ENCODE measurements at places on chromosomes 3 and 15.
A peak's percentile ranks its signal among the peaks of the same experiment; 100 is the strongest.

DNA sequence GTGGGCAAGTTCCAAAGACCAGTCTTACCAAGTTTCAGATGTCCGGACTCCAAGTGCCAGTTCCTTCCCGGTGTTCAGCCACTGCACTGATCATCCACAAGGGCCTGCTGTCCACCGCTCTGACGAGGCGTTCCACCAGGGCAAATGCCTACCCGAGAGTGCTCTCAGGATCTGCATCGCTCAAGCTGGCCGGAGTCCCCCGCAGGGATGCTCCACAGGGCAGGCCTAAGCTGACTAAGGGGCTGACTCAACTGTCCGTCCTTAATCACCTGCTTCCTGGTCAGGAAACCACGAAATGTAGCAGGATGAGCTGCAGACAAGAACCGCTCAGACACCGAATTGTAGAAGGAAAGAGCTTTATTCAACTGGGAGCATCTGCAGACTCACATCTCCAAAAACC is 341.6 kb downstream of the KCNH8 start:
- DNase-seq, result no peak

GRCh38 chr15:74123131-74123429 is 7.3 kb upstream of the ISLR2 start:
- no peak for DNase-seq

- no peak for DNase-seq
Measured at GRCh38 chr3:141934354-141934753, 57.9 kb downstream of the ATP1B3 start.

DNA sequence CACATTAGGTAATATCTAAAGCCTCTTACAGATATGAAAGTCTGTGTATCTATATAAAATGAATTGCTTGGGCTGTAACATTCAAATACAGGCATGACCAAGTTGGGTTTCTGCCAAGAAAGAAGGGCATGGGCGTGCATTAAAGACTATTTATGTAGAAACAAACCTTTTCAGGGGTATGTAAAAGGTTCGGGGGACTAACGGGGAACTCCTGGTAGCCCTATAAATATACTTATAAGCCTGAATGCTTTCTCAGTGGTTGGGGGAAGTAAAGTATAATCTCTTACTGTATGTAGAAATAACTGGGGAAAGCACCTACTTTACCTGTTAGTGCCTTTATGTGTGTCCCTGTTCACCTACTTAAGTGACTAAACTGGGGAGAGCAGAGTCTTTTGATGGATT is 154.5 kb upstream of the TBL1XR1 start:
- DNase-seq, result no peak

- DNase-seq, result no peak
Measured at GRCh38 chr3:101900316-101900715, 51.0 kb downstream of the NFKBIZ start.

- DNase-seq, result no peak
Measured at GRCh38 chr3:142209655-142210054, 15.7 kb downstream of the GK5 start.

GRCh38 chr15:84889991-84890669 is 5.7 kb downstream of the SLC28A1 start:
- DNase-seq, result no peak

GRCh38 chr3:34216711-34217335 is 418.4 kb downstream of the PDCD6IP start:
- no peak for DNase-seq

- no peak for DNase-seq
Measured at GRCh38 chr3:135924506-135924905, 41.0 kb upstream of the PPP2R3A start.

- DNase-seq, result no peak
Measured at GRCh38 chr15:69615736-69616135, 163.1 kb downstream of the RPLP1 start.

GRCh38 chr3:175495331-175495730 is 636.2 kb downstream of the NAALADL2 start:
- no peak for DNase-seq

DNA sequence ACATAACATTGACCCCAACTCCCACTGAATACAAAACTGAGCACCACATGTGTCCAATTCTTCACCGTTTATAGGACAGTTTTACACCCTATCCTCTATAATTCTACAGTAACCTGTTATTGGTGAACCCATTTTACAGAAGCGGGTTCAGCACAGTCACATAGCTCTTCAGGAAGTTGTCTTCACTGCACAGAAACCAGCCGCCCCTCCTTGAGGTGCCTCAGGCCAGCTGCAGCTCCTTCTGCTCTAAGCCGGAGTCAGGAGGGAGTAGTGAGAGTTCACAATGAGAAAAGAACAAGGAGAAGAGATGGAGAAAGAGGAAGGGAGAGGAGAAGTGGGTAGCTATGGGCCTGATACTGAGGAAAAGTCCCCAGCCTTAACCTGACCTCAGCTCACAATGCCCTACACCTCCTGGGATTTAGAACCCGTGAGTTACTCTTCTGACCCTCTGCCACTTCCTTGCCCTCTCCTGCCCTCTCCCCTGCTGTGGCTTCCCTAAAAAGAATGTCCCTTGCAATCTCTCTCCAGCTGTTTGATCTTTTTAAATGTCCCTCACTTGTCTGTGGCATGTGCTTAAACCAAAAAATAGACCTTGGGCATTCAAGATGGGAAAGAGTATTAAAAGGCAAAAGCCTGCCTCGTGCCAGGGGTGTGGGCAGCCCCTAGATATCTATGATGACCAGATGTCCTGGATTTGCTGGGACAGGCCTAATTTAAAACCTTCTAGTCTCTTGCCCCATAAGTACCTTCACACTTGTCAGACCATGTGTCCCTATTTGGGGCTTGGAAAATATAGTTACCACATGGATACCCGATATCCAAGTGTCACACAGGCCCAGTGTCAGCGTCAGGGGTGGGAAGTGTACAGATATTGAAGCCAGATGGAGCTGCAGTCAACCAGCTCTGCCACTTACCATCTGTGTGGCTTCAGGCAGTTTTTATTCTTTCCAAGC is 71.3 kb upstream of the HES1 start:
- DNase-seq, result no peak

DNA sequence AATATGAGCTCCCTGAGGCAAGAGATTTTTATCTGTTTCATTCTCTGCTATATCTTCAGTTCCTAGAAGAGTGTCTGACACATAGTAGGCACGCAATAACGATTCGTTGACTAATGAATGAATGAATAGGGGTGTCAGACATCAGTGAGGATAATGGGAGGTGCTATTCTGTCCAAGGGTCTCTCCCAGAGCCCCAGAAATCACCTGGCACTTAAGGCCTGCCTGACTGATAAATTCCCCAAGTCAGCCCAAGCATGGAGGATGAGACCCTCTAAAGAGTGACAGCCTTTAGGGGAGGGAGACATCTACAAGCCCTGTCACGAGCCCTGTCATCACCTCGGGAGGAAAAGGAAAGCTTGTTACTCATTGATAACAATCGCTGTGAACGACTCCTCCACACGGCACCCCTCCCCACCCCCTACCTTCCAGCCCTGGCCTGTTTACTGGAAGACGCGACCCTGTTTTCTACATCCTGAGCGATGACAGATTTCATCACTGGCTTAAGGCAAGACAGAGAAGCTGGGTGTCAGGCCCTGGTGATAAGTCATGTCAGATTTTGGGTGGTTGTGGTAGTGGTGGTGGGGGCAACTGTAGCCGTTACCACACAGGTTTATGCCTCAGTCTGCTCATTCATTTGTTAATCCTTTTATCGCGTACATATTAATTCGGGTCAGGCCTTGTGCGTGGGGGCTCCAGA is 23.1 kb downstream of the BHLHE40 start:
- DNase-seq, result peak; percentile 61

DNA sequence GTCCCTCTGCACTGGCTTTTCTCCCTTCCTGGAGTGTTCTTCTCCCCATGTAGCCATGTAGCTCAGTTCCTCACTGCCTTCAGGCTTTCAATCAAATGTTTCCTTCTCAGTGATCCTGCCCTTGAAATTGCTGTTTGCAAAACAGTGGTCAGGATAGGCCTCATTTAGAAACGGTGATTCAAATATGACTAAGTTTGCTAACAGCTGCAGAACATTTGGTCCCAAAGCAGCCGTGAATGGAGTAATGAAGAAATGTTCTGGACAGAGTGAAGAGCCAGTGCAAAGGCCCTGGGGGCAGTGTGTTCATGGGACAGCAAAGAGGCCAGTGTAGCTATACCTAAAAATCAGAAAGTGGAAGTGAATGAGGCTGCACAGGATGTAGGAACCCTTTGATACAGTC is 223.4 kb downstream of the FEZF2 start:
- DNase-seq, result no peak

DNA sequence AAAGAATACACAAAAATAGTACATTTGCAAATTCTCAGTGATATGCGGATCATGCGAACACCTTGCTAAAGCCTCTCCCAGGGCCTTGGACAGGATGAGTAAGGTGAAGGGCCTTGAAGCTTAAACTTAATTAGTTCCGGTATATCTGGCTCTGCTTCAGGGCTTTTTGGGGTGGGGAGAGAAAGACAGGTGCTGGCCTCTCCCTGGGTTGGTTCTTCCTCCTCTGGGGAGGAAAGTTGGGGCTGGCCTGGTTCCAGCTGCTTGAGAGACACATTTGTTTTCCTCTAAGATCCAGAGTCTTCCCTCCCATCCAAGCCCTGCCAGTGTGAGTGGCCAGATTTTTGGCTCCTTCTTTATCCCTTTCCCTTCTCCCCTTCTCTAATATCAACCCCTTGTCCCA is 64.7 kb upstream of the EPHB3 start:
- no peak for DNase-seq

DNA sequence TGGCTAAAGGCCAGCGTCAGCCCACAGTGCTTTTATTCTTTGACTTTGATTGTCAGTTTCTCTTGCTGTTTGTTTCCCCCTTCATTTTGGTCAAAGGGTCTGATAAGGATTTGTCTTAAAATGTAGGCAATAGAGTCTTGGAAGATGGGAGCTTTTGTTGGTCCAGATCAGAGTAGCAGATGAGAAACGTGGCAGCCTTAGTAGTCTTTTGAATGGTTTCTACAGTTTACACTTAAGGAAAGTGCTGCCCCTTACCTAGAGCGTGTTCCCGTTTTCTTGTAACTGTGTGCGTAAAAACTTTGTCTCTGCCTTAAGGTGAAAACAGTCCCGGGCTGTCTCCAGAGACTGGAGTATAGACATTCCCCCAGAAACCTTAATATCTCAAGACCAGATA is 630 bp downstream of the LXN start:
- no peak for DNase-seq

DNA sequence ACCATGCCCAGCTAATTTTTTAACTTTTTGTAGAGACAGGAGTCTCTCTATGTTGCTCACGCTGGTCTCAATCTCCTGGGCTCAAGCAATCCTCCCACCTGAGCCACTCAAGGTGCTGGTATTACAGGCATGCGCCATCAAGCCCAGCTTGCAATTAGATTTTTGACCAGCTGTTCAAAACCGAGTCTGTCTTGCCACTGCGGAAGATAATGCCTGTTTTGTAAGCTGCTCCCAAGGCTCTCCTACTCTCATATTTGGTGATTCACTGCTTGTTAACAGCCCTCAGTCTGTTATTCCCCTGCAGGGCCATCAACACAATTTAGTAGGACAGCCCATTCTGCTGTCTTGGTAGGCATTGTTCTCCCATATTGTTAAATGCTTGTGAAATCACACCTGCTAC is 17.8 kb upstream of the MCCC1 start:
- DNase-seq, result no peak

DNA sequence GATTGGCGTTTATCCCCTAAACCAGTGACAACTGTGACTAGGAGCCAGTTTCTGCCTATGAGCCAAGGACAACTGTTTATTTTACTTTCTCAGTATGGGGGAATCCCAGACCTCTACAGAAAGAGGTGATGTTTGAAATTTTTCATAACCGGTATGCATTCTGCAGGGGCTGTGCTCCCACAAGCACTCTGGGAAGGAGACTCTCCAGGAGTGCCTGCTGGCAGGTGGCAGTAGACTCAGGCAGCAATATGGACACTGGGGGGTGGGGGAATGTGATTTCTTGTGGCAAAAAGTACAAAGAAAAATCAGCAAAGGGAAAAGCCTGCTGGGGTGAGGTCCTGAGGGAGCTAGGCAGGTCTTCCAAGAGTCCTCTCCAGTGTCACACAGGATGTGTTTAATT is 5.9 kb downstream of the TGM4 start:
- no peak for DNase-seq

DNA sequence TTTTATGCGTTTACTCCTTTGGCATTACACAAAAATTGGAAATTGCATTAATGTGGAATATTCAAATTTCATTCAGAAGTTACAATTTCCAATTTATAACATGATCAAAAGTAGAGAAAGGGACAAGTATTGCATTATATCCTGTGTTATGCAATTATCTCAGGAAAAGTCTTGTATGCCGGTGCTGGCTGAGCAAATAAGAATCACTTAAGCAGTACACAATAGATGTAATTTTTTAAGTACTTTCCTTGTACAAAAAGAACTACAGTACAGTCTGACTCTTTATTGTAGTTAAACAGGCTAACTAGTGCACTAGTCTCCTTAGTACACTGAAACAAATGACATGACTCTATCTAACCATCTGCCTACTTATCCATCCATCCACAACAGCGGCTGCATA is 493.2 kb upstream of the KCNMB2 start:
- DNase-seq, result no peak

GRCh38 chr15:33675246-33675645 is 293.1 kb upstream of the CHRM5 start:
- peak; percentile 2 for DNase-seq

DNA sequence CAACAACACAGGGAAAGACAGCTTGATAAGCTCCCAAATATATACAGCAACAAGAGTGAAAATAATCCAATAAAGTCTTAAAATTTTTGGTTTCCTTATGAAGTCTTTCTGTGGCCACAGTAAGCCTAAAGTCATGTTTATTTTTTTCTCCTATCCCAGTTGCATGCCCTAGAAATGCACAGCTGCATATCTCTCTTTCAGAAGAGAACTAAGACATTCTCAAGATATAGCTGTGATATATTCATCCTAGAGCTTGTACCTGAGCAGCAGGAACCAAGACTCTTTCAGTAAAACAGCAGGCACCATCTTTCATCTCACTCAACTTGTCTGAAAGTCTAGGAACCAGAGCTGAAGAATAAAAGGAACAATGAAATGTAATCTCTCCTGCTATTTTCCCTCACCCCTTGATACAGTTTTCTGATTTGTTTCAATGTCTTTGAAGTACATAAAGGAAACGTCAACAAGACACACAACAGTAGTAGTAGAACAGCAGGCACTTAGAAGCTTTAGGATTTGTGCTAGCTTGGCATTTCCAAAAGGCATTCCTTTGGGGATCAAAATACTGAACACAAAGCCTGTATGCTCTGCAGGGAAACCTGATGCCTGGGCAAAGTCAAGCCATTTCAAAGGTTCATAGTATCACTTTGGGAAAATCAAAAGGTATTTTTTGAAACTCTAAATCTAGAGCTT is 536.8 kb downstream of the PYDC2 start:
- no peak for DNase-seq

GRCh38 chr3:132749786-132750185 is 27.6 kb upstream of the NPHP3 start:
- no peak for DNase-seq

- no peak for DNase-seq
Measured at GRCh38 chr3:110808630-110809029, 263.0 kb upstream of the NECTIN3 start.

DNA sequence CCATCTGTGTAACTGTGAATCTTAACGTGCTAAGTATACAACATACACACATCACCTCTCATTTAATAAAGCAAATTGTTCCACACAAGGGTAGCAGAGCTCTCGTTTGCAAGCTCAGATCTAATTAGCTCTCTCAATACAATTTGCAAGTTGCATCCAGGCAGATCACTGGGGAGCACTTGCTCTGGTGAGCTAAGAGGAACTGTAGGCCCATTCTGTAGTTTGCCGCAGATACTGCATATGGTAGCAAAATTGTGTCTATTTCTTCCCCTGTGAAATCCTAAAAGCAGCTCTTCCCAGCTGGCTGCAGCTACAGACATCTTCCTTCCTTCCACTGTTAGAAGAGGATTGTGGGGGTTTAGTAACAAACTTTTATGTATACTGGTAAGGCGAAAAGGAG is 288.7 kb upstream of the ADAMTS9 start:
- no peak for DNase-seq

- DNase-seq, result no peak
Measured at GRCh38 chr15:88656760-88657221, 18.0 kb downstream of the ISG20 start.
